ENCODE measurements at places on chromosomes 4 and X. TPM values are rescaled to one million over a fixed set of nuclear protein-coding genes. Genes with fewer than 3 reads are reported as not detected.

The TASL gene
- total RNA-seq, result not detected

The APLN gene
- 0.77 TPM for total RNA-seq

The FAM241A gene
- 0.85 TPM for total RNA-seq

The AMBN gene
- total RNA-seq, result not detected

The CLDN22 gene
- not detected for total RNA-seq

The GLRB gene
- total RNA-seq, result 1.00 TPM

The GPR173 gene
- total RNA-seq, result not detected

The MAN2B2 gene
- total RNA-seq, result 9.5 TPM

Data from A549 treated with AZD2906 at 1 μM for 4 hours (cell line).